ENCODE measurements at places on chromosomes 12 and 14.

DNA sequence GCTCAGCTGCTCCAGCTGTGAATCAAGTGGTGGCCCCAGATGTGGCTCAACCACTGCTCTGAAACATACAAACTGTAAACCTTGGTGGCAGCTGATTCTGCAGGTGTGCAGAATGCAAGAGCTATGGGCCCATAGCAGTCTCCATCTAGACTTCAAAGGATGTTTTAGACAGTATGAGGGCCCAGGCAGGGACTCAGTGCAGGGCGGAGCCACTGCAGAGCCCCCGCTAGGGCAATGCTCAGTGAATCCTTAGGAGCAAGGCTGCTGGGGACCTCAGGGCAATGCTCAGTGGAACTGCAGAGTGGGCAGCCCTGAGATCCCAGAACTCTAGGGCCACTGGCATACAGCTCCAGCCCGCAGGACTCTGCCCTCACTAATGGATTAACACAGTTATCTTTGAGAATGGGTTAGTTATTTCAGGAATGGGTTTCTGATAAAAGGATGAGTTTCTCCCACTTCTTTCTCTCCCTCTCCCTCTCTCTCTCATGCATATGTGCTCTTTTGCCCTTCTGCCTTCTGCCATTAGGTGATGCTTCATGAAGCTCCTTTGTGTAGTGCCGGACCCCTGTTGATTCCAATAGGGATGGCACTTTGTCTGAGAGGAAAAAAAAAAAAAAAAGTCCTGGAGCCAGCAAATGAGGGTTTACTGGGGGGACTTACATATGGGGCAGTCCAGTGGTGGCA lies 48.4 kb upstream of the JDP2 start:
- DNase-seq = no peak

GRCh38 chr14:32366256-32366879 lies 37.3 kb downstream of the AKAP6 start:
- no peak for DNase-seq

GRCh38 chr12:108858311-108859074 lies 1.1 kb upstream of the SSH1 start:
- no peak for DNase-seq

DNA sequence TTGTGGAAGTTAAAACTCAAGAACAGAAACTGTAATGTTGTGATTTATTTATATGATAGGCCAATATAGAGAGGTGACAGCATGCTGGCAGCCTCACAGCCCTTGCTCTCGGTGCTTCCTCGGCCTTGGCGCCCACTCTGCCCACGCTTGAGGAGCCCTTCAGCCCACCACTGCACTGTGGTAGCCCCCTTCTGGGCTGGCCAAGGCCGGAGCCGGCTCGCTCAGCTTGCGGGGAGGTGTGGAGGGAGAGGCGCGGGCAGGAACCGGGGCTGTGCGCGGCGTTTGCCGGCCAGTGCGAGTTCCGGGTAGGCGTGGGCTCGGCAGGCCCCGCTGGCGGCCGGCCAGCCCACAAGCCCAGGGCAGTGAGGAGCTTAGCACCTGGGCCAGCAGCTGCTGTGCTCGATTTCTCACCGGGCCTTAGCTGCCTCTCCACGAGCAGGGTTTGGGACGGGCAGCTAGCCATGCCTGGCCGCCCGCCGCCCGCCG lies 65.8 kb upstream of the SLC8A3 start:
- no peak for DNase-seq

- DNase-seq = no peak
Observed at GRCh38 chr14:89899917-89900663, 54.4 kb downstream of the EFCAB11 start.
